ENCODE measurements at places on chromosomes 5 and 9.
A peak's percentile ranks its signal among the peaks of the same experiment; 100 is the strongest.

GRCh38 chr5:74664551-74664950 is 20.5 kb upstream of the HEXB start:
- DNase-seq: no peak

DNA sequence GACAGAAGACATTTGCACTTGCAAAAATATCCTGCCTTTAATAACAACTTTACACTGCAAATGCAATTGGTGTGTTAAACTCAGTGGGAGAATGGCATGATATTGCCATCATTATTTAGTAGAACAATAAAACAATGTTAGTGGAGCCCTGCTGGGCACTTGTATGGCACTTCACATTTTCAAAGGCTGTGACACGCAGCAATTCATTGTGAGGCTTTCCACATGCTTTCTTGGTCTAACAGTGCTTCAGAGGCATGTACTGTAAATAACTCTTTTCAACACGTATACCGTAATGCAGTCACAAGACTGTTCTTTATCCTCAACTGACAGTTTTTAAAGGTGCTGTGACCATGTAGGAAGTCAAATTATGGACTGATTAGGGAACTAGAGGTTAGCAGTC is 155.5 kb upstream of the EPB41L4A start:
- DNase-seq: no peak

DNA sequence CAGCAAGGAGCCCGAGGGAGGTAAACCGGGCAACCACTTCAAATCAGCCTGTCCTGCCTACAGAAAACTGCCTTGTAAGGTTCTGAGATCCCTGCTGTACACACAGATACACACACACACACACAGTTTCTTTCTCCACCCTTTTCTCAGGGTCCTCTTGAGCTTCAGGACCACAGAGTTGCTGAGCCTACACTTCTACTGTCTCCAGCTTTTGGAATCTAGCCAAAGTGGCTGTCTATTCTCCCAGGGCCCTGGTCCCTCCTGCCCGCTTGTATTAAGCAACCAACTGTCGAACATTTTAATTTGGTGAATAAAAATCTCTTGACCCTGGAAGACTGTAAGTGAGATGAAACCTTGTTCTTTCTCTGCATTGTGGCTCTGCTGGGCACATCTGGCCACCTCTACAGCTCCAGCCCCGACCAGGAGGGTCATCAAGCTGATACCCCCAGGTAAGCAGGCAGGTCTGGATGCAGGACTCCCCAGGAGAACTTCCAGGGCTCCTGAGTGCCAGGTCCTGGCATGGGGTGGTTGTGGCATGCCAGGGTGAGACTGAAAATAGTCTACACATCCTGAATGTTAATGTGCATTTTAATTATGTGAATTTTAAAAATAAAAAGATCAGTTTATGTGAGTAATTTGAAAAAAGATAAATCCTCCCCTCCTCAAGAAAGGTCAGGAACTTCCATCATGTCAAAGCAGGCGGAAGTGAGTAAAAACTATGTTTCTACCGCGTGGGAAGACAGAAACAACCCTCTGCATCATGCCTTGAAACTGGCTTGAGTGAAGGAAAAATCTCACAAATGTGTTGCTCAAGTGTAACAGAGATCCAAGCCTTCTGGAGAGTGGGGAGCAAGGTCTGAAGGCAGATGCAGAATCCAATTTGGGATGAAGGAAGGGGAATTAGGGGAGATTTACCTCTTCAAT is 15.0 kb upstream of the S1PR3 start:
- no peak for DNase-seq

GRCh38 chr5:9278921-9279603 is 266.8 kb downstream of the SEMA5A start:
- no peak for DNase-seq

DNA sequence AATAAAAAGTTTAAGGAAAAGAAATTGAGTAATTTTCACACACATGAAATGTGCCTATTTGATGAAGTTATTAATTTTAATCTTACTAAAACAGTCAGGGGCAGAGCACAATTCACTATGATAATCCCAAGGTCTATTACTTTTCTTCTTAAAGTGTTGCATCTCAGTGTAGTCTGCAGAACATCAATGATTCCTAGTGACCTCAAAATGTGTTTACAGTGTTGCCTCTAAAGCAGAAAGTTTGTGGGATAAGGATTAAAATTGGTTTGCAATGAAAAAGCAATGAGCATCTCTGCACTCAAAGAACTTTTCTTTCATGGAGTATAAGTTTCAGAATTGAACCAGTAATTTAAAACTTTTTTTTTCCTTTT is 63.0 kb downstream of the CEP120 start:
- DNase-seq: no peak

- DNase-seq: no peak
These were observed 608.0 kb downstream of the BRINP1 start for GRCh38 chr9:118761016-118761790.

DNA sequence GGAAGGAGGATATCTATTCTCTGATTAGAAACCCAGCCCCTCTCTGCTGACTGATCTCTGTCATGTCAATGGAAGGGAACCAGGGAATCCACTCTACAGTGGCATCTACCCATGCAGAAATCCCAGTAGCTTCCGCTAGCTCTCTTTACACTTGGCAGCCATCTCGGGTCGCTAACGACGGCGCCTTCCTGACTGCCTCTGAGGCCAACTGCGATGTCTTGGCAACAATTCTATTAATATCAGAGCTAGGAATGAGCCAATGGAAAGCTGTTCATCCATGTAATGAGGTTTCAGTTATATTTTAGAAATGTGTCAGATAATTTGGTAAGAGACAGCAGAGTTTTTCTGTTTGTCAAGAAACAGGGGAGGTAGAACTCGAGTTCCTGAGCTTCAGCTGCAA is 67.6 kb upstream of the ATP10B start:
- DNase-seq: no peak

DNA sequence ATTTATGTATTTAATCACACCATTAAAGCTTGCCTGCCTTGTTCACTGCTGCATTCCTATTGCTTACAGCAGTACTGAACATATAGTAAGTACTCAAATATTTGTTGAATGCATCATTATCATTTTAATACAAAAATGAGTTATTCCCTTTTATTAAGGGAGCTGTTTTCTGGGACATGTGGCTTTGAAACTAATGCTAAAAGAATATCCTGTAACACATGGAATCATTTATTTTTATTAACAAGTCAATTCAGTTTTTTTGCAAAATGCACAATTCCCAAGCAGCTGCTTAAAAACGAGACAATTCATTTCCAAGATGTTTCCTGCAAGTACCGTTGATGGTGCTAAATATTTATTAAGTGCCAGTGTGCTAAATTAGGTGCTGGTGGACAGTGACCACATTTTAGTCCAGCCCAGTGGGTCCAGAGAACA is 148.3 kb upstream of the NR3C1 start:
- DNase-seq: no peak

GRCh38 chr9:633461-633860 is 208.0 kb upstream of the DMRT1 start:
- DNase-seq: no peak

DNA sequence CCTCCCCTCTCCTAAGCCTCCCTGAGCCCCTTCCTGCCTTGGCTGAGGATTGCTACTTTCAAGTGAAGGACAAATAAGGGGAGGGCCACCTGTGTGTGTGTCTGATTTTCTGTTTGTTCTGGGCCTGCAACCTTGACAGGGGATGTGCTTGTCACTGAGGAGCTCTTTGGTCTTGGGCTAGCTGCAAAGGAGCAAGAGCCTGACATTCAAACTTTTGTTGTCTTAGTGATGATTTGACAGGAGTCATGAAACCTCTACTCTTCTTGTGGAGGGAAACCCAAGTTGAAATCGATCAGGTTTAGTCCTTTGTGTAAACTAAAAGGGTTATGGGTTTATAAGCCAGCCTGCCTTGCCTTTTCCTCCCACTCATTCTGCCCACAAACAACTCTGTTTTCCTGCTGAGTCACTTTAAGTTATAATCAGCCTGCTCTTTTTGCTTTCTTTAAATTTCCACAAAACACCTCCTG is 16.9 kb downstream of the CLTA start:
- DNase-seq: peak; percentile 47

DNA sequence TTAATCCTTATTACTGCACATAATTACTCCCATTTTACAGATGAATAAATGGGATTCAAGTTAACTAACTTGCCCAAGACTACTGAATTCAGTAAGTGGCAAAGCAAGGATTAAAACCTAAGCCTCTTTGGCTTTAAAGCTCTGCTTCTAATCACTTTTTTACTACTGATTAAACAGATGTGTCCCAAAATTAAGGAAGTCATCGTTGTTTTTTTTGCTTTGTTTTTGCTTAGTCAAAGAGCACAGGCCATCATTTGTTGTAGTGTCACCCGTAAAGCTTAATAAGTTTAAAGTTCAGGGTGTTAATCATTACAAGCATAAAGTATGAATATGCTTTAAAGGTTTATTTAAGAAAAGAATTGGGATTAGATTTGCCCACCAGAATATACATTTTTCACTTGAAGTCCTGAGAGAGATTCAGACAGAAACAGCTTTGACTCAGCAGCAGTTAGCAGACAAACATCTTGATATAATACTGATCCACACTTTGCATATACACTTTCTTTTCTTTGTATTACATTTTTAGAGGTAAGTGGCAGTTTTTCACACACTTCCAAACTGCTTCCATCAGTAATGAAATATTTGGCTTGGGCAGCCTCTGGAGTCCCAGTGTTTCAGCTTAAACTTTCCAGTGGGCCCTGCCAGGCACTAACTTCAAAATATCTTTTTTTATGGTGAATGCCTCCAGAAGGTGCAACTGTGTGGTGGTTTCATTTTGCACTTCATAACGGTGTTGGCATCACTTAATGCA is 52.7 kb downstream of the PIK3R1 start:
- DNase-seq: no peak

DNA sequence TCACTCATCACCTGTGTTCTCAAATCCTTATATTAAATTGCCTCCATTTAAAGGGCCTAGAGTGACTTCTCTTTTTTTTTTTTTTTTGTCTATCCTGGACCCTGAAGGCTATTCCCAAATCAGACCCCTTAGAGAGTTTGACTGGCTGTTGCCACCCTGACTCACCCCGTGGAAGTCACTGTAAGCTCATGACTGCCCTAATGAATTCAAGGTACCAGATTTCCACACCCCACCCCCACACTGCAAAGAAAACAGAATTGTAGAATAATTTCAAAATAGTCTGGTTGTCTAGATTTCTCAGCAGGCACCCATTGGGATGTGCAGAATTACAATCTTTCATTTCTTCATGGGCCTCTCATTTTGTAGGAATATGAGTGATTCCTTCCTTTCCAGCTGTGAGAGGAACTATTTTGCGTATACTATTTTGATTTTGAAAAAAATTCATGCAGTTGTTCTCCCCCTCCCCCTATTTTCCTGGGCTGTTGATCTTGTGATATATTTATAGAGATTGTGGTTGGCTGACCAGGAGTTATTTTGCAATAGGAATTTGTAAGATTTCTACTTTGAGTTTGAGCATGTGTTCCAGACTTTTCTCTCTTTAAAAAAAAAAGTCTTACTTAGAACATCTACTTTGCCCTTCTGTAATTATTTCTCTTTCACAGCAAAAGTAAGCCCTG is 79.1 kb downstream of the ZNF618 start:
- peak; percentile 93 for DNase-seq

DNA sequence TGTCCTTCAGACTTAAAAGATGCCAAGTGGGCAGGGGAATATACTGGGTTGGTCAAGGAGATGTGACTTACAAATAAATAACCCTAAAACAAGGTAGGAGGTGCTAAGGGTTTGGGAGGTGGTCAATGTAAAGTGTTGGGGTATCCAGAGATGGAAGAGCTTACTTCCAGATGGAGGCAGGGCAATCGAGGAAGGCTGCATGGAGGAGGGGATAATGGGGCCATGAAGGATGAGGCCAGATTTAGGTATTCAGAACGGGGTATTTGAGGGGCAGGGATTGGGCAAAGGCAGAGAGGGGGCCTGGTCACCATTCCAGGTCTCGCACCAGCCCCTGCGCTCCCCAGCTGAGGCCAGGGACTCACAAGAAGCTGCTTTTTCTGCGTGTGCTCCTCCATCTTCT is 57.9 kb upstream of the FBXW11 start:
- DNase-seq: no peak

DNA sequence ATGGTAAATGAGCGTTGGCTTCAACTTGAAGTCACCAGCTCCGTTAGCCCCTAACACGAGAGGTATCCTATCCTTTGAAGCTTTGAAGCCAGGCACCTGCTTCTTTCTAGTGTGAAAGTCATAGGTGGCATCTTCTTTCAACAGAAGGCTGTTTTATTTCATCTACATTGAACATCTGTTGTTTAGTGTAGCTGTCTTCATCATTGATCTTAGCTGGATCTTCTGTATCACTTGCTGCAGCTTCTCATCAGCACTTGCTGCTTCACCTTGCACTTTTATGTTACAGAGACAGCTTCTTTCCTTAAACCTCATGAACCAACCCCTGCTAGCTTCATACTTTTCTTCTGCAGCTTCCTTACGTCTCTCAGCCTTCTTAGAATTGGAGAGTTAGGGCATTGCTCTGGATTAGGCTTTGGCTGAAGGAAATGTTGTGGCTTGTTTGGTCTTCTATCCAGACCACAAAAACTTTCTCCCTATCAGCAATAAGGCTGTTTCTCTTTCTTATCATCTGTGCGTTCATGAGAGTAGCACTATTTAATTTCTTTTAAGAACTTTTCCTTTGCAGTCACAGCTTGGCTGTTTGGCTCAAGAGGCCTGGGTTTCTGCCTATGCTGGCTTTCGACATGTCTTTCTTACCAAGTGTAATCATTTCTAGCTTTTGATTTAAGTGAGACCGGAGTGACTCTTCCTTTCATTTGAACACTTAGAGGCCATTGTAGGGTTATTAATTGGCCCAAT is 47.2 kb downstream of the PCSK5 start:
- DNase-seq: no peak

DNA sequence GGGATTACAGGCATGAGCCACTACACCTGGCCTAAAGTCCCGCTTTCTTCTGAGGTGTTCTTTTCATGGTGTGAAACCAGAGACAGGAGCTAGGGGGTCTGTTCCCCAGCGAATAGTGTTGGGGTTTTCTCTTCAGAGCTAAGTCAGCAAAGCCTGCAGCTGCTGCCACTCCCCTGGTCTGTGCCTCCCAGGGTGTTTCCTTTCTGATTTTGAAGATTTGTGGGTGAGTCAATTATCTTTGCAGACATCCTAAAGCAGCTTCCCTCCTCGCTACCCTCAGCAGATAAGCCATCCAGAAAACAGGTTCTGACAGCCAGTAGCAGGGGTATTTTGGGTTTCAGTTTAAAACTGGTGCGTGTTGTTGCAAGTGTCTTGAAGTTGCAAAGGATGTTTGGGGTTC is 72.0 kb upstream of the IQGAP2 start:
- DNase-seq: no peak

Measured in choroid plexus epithelial cell (primary cell).